ENCODE measurements at places on chromosomes 12 and 14. TPM values are rescaled to one million over a fixed set of nuclear protein-coding genes. Genes with fewer than 3 reads are reported as not detected.

Gene ZFC3H1
- total RNA-seq = 22.8 TPM

Gene TSHR
- not detected for total RNA-seq

Gene PPP4R3A
- 83.2 TPM for total RNA-seq

Gene RPGRIP1
- total RNA-seq = not detected

Gene RASAL1
- under 0.01 TPM for total RNA-seq

Gene FITM1
- total RNA-seq = 0.51 TPM

Gene SERPINA12
- not detected for total RNA-seq

Gene ANKRD33
- 0.19 TPM for total RNA-seq

Gene ZNF26
- 10.1 TPM for total RNA-seq

Gene USP44
- 5.4 TPM for total RNA-seq

Gene B4GALNT3
- total RNA-seq = not detected

Gene IRAK3
- total RNA-seq = 19.2 TPM

All from dermis blood vessel endothelial cell (primary cell).